Stimulated activated CD8-positive, alpha-beta memory T cell treated with anti-CD3 and anti-CD28 coated beads, Interleukin-4, amount 100 ng/mL, for 24 hours (primary cell): ENCODE measurements at places on chromosomes 6 and 20.

DNA sequence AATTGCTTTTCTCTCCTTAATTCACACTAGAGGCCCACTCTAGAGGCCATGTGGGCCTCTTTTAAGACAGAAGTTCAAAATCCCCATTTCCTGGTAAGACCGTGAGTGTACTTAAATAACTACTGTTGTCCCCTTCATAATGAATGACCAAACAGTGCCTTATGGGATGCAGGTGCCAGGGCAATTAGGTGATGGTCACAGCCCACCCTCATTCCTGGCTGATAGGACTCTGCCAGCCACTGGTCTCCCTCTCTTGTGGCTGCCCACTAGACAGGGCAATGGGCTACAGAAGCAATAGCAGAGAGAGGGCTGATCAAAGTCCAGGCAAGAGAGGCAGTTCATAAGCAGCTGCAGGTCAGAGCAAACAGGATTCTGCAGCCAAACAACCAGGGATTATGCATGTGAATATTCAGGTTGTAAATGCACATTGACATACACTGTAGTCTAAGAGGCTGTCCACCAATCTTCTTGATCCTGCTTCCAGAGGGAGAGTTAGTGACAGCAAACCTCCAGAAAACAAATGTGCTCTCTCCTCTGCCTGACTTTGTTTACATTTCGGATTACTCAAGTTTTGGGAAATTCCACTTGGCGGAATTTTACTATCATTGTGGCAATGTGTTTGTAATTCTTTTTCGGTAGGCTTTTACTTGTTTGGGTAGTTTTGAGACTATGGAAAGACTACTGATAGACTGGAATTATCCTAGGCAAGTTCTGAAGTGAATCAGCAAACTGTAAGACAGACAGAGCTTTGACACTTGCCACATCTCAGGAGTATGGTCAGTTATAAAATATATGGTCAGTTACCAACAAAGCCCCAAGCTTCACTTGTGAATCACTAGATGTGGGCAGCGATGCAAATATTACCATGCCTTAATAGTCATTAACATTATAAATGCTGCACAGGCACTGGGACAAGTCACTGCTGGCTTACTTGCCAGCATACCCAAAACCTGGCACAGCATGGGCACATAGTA lies 12.8 kb downstream of the PTPRK start:
- DNase-seq = no peak

GRCh38 chr6:145784683-145785082 lies 29.9 kb downstream of the FBXO30 start:
- no peak for DNase-seq

DNA sequence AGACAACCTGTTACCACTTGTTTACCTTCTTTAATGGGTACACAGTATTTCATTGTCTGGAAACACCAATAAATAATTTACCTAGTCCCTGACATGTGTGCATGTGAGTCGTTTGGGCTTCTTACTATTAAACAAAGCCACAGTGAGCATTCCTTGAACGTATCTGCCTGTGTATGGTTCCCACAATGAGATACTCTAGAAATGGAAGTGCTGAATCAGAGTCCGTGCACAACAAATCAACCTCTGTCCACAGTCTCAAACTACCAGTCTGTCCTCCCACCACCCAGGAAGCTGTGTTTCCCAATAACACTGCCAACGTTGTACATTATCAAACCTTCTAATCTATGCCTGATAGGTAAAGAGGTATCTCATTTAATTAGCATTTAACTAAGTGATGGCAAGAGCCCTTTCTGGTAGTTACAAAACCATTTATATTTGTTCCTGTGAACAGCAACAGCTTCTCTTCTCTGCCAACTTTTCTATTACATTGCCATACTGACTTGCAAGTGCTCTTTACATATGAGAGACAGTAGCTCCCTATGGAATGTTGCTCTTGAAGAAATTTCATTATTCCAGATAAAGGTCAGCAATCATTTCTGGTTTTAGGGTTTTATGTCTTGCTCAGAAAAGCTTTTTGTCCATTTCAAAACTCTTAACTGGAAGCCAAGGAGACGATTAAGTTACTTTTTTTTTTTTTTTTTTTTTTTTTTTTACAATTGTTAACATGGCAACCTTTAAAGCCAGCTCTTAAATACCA lies 14.7 kb downstream of the JAG1 start:
- no peak for DNase-seq

DNA sequence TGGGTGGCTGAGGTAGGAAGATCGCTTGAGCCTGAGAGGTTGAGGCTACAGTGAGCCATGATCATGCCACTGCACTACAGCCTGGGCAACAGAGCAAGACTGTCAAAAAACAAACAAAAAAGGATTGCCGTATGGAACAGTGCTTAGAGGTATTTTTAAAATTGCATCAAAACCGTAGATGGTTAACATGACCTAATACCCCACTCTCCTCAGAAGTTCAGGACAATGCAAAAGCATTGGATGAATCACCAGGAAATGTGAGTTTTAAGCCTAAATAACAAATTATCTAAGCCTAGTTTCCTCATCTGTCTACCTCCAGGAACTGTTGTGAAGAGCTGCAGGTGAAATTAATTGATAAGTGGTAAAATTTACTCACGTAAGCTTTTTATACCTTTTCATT lies 123.8 kb upstream of the ID4 start:
- no peak for DNase-seq

GRCh38 chr6:26432627-26433201 lies 7.6 kb upstream of the BTN3A3 start:
- DNase-seq = no peak

DNA sequence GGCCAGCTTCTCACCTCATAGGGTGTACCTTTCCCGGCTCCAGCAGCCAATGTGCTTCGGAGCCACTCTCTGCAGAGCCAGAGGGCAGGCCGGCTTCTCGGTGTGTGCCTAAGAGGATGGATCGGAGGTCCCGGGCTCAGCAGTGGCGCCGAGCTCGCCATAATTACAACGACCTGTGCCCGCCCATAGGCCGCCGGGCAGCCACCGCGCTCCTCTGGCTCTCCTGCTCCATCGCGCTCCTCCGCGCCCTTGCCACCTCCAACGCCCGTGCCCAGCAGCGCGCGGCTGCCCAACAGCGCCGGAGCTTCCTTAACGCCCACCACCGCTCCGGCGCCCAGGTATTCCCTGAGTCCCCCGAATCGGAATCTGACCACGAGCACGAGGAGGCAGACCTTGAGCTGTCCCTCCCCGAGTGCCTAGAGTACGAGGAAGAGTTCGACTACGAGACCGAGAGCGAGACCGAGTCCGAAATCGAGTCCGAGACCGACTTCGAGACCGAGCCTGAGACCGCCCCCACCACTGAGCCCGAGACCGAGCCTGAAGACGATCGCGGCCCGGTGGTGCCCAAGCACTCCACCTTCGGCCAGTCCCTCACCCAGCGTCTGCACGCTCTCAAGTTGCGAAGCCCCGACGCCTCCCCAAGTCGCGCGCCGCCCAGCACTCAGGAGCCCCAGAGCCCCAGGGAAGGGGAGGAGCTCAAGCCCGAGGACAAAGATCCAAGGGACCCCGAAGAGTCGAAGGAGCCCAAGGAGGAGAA lies 10.5 kb downstream of the GNAS-AS1 start:
- no peak for DNase-seq

DNA sequence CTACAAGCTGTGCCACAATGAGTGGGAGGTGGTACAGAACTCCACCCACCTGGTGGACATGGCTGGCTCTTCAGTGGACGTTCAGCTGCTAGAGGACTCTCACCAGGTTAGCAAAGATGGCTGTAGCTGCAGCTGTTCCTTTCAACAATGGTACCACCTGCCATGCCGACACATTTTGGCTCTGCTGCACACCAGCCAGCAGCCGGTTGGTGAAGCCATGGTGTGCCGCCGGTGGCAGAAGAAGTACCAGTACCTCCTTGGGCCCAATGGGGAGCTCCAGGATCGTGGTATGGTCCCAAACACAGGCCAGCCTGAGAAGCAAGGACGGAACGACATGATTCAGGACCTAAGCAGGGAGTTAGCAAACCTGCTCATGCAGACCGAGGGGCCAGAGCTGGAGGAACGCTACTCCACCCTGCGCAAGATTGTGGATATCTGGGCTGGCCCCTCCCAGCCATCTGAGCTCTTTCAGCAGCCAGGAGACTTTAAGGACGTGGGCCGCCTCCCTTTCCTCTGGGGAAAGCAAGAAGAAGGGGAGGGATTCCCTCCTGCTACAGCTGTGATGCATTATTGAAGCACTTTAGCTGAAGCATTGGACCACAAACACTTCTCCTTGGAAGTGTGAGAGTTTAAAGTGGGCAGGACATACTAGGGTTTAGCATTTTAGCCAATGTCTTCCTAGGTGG lies 2.8 kb upstream of the ZSWIM1 start:
- no peak for DNase-seq

DNA sequence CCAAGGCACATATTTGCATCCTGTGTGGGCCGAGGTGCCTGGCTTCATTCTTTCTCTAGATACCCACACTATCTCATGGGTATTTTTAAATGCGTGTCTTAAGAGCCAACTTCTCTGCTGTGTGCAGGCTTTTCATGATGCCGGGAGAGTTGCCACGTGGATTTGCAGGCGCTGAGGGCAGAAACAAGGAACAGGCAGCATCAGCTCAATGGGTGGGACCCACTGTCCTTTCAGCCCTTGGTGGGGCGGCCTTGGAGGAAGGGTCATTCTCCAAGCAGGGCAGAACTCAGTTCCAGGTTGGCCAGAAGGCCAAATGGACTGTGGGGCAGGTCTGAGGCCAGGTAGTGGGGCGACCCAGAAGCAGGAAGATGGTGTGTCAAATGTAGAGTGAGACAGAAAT lies 84.7 kb downstream of the PHACTR3 start:
- DNase-seq = no peak

DNA sequence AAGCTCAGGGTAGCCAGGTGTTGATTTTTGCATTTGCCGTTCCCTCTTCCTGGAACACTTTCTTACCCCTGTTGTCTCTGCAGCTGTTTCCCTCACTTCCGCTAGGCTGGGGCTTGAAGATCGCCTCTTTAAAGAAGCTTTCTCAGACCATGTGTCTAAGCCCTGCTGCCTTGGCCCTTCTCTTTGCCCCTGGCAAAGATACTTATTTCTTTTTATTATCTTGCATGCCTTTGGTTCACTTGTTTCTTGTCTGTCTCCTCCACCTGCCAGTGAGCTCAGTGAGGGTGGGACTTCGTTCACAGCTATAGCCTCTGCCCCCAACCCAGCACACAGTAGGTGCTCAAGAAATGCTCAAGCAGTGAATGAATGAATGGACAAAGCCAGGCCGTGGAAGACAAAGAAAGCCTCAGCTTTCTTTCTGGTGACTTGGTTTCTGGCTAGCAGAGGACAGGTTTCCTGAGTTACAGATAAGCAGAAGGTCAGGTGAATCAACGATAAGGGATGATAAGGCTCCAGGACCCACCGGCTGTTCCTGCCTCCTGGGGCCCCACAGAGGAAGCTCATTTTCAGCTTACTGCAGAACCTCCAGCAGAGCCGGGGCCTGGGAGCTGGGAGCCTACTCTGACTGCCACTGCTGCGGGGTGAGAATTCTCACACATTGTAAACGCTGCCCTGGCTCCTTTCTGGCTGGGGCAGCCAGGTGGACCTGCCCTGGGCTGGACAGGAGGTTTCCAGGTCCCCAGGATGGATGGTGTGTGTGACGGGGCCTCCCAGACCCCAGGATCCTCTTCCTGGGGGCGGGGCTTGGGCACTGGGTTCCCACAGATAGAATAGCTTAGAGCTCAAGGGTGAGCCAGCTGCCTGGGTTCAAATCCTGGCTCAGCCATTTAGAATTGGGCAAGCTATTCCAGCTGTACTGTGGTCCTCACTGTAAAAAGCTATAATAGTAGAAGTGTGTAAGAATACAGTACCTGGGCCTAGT lies 29.8 kb downstream of the SNAI1 start:
- DNase-seq = no peak

DNA sequence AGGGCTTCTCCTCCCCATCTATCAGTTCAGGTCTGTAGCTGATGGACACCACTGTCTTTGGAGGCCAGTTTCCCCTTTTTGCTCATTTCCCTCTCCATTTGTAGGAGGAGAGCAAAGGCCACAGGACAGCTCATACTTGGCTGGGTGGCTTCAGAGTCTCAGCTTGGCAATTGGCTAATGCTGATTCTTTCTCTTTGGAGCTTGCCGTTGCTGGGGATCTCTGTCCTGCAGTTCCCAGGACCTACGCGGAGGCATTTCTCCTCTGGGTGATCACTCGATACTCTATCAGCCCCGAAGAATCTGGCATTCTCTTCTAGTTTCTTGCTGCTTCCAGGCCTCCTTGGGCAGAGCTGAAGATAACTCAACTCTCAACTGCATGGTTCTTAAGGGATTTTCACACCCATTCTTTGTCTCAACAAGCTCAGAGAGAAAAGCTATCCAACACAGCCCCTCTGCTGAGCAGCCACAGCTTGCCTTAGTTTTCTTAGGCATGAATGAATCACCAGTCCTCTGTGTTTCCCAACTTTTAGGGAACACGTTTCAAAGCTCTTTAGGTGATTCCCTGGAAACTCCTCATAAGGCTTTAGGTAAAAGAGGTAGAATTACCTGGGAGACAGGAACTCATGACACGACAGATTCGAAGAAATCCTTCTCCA lies 19.2 kb upstream of the SSR1 start:
- no peak for DNase-seq

GRCh38 chr6:103798166-103798565 lies 1061.6 kb downstream of the HACE1 start:
- no peak for DNase-seq

DNA sequence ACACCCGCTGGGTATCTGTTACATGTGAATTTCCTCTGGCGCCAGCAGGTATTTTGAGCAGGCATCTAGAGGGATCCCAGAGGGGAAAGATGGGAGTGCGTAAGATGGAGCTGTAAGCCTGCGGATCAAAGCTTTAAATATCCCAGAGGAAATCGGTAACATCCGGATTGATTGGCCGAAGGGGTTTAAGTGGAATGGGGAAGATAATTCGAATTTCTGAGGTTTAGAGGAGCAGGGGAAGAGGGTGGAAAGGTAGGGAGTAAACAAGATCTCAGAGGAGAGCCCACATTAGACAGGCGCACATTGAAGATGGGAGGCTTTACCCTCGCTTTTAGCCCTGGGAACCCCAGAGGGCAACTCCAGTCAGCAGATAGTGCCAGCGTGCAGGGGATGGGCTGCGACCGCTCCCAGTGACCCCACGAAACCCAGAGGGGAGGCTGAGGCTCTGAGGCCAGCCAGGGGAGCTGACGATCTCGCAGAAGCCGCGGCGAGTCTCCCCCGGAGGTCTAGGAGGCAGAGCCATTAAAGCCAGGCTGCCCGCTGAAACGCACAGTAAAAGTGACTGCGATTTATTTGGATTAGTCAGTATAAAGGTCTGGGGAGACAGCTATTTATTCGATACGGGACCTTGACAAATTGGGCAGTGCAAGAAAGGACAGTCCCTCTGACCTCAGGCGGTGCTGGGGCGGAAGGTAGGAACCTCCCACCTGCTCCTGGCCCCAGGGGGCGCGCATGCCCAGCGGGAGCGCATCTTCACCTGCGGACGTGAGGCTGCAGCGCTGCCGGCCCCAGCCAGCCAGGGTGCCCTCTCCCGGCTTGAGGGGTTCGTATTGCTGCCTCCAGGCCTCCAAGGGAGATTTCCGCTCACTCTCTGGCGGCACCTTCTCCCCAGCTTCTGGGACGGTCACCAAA lies 34.3 kb upstream of the TCF21 start:
- no peak for DNase-seq
